GM04503 (cell line): ENCODE measurements at places on chromosomes 11 and 22.

GRCh38 chr11:7516475-7516874, 2.7 kb downstream of the PPFIBP2 start:
- no peak for DNase-seq

DNA sequence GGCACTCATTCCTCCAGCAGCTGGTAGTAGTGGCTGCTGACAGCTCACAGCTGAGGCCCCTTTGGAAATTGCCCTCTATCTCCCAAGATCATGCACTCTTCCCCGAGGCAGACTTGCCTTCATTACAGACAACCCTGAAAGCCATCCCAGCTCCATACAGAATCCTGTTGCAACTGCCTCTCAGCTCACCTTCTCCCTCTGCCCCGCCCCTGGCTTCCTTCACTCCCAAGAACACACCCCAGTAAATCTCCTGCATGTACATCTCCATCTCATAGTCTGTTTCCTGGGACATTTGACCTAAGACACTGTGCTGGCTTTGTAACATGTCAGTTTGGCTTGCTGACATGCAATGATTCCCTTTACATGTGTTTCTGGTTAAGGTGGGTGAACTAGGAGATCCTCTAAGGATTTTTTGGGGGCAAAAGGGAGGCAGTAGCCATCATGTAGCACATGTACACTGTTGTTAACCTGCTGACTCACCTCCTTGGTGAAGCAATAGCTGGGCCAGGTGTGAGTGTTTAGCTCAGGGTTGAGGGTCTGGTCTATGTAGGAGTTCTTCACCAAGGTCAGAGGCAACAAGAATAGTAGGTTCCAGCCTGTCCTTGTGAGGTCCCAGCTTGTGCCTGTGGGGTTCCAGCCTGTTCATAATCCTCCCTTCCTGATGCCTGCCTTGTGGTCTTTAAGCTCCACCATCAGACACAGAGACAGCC, 179.6 kb downstream of the CSNK2A3 start:
- no peak for DNase-seq

DNA sequence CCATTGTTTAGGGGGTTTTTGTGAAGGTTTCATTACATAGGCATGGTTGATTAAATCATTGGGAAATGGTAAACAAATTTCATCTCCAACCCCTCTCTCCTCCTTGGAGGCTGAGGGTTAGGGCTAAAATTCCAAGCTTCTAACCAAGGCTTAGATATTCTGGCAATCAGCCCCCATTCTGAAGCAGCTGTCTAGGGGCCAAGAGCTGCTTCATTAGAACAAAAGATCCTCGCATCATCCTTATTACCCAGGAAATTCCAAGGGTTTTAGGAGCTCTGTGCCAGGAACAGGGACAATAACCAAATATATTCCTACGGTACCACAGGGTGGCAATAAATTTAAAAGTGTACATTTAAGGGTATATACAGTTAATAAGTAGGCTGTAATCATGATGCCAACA, 22.5 kb upstream of the EED start:
- no peak for DNase-seq

- DNase-seq: no peak
These were observed 20.6 kb upstream of the PLEKHB1 start for GRCh38 chr11:73625696-73626318.

DNA sequence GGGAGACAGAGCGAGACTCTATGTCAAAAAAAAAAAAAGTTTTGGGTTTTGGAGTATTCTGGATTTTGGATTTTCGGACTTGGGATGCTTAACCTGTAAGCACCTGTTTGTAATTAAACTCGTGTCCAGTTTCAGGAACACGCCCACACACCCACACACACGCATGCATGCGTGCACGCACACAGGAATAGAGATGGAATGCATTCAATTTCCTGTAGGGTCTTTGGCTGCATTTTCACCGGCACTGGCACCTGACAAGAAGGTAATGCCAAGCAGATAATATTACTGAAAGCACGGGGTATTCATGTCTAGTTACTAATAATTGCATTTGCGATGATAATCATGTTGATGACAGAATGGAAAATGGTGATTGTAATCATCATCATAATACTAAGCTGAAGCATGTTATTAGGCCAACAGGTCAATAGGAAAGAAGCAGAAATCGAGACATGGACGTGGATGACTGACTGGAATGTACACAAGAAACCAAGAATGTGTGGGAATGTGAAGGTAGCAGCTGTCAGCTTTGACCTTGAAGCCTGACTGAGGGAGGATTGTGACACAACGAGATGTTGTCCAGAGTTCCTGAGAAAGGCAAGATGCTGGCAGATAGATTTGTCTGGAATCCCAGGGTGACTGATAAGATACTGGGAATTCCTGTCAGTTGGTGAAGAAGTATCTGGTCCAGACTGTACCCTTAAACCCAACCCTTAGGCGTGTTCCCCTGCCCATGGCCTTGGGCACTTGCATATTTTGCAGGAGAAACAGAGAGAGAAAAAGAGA, 108.6 kb downstream of the SYN3 start:
- DNase-seq: no peak

DNA sequence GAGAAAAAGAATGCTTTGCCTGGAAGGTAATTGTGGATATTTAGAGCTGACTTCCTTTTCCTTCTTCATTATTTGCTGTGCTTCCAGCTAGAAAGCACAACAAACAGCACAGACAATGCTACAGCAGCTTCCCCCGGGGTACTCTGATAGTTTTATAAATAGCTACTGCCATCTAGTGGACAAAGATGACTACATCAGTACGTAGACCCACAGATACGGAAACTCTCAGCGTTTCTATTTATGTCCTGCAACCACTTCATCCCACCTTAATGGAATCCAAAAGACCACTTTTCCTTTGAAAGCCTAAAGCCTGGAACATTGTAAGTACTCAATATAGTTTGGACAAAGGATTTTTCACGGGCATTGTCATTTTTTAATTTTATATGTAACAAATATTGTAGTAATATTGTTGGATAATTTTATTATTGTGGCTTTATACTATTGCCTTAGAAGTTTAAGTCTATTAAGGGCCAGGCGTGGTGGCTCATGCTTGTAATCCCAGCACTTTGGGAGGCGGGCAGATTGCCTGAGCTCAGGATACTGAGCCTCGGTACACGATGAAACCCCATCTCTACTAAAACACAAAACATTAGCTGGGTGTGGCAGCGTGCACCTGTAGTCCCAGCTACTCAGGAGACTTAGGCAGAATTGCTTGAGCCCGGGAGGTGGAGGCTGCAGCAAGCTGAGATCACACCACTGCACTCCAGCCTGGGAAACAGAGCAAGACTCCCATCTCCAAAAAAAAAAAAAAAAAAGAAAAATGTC, 7.5 kb downstream of the HSPA8 start:
- DNase-seq: peak; percentile 21

DNA sequence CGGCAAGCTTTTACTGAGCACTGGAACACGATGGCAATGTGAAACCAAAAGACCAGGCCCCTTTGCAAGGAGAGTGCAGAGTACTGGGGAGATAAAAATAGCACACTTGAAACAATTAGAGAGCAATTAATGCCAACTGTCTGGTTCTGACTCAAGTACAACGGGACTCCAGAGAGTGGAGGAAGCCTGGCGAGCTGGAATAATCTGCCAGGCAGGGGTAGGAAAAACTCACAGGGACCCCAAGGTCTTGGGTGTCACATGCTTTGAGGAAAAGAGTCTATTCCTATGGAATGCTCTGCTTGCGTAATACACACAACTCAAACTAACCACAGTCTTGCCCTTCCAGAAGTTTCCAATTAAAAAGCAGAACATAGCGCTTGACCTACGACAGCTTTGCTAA, 113.0 kb upstream of the CLMP start:
- peak; percentile 83 for DNase-seq

DNA sequence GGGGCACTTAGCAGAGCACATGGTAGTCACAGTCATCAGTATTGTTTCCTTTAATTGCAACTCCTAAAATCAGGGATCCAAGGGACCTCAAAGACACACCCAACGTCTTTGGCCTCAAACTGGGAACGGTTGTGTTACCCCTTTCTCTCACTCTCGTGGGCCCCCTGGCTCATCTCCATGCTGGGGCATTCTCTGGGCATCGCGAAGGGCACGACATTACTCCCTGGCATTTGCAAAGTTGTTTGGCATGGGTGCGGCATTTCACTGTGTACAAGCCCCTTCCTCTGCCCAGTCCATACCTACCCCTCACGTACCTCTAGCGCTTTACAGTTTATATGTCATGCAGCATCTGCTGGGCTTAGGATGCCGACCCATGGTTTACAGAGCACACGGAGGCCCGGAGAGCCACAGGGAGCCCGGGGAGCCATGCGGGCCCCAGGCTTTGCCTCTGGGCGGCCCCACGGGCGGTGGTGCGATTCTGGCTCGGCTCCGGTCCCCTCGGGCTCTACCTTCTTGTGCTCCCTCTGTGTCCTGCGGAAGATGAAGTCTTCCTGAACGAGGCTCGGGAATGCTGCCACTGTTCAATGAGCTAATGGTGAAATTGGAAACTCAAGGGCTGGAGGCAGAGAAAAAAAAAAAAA, 21.9 kb upstream of the CACNG2 start:
- DNase-seq: no peak
